ENCODE measurements at places on chromosomes 4 and X.
A peak's percentile ranks its signal among the peaks of the same experiment; 100 is the strongest.

- no peak for DNase-seq
Measured at GRCh38 chr4:167028976-167029375, 205.3 kb downstream of the SPOCK3 start.

GRCh38 chrX:10502961-10503360 is 117.4 kb downstream of the MID1 start:
- no peak for DNase-seq

- DNase-seq, result peak; percentile 83
Measured at GRCh38 chrX:54358424-54359211, 772 bp upstream of the WNK3 start.

GRCh38 chr4:66629927-66630326 is 915.4 kb downstream of the CENPC start:
- DNase-seq, result no peak

- no peak for DNase-seq
Measured at GRCh38 chrX:39574178-39574577, 523.6 kb downstream of the BCOR start.

DNA sequence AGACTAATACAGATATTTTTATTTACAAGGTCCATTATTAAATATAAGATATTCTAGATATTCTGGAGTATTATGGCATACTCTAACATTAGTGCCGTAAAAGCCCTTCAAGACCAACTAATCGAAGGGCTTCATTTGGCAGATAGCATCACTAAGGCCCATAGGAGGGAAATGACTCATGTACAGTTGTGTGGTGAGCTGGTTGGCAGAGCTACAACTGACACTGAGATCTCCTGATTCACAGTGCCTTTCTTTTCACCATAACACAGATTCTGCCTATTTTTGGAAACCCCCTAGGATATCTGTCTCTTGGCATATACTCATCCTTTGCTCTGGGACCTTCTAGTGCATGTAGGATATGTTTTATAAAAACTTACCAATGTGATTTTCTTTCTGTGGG is 201.7 kb upstream of the AFF2 start:
- no peak for DNase-seq

DNA sequence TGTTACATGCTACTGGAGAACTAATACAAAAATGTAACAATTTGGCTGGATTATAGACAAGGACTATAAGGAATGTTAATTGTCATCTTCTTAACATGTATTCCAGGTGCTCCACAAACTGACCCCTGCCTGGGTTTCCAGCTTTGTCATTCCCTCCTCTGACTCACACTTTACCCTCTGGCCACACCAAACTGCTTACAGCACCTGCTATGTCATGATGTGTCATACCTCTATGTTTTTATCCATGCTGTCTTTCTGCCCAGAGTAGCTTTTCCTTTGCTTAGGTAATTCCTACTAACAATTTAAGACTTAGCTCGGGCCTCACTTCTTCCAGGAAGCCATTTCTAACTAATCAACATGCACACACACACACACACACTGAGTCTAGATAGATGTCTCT is 14.0 kb upstream of the SHROOM4 start:
- DNase-seq, result no peak

GRCh38 chrX:30751497-30751896 is 98.3 kb downstream of the GK start:
- DNase-seq, result no peak

DNA sequence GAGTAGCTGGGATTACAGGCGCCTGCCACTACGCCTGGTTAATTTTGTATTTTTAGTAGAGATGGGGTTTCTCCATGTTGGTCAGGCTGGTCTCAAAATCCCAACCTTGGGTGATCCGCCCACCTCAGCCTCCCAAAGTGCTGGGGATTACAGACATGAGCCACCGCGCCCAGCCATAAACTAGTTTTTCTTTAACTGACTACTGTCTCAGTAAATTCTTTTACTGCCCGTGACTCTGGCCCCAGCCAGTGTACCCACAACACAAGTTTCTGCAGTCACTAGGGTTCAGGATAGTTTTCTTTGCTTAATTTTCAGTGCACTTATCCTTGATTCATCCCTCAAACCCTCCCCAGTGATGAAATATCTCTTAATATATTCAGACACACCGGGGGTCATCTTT is 8.3 kb downstream of the SHROOM2 start:
- no peak for DNase-seq

GRCh38 chr4:98610926-98611676 is 47.3 kb downstream of the TSPAN5 start:
- no peak for DNase-seq

- DNase-seq, result no peak
Measured at GRCh38 chrX:67604979-67605703, 61.3 kb downstream of the AR start.

GRCh38 chr4:5398056-5398455 is 310.3 kb downstream of the EVC2 start:
- DNase-seq, result peak; percentile 42

GRCh38 chr4:145199051-145199716 is 18.8 kb upstream of the OTUD4 start:
- DNase-seq, result no peak

- no peak for DNase-seq
Measured at GRCh38 chr4:158965226-158965625, 137.7 kb upstream of the RAPGEF2 start.

- no peak for DNase-seq
Measured at GRCh38 chr4:1618438-1618837, 65.7 kb downstream of the FAM53A start.

- no peak for DNase-seq
Measured at GRCh38 chr4:141571362-141571761, 65.0 kb upstream of the IL15 start.

DNA sequence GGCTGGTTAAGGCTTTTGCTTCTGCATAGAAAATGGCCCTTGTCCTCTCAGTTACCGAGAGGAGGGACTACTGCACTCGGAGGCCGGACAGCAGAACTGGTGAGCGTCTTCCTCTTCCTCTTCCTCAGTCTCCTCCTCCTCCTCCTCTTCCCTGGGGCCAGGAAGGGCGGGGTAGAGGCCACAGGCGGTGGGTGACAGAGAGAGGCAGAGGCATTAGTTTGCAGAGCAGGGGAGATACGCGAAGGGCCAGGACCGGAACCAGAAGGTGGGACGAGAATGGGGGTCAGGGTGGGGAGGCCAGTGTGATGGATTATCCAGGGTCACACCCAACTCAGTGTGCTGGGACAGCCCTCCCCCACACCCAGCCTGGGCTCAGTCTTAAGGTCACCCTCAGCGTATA is 14.5 kb downstream of the IQSEC2 start:
- DNase-seq, result no peak

DNA sequence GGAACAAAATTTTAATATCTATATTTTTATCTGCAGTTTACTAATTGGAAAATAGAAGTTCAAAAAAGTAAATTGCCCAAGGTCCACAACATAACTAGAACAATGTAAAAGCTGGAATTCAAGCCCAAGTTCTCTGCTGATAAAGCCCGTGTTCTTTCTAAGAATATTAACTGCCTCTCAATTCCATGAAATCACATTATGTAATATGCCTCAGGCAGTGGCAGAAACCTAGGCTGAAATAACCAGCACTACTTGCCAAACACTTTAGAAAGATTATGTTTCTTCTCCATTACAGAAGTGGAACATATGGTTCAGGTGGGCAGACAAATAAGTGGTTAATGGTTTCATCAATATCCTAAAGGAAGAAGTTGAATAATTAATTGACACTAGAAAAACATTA is 56.7 kb upstream of the ADGRL3 start:
- DNase-seq, result no peak

DNA sequence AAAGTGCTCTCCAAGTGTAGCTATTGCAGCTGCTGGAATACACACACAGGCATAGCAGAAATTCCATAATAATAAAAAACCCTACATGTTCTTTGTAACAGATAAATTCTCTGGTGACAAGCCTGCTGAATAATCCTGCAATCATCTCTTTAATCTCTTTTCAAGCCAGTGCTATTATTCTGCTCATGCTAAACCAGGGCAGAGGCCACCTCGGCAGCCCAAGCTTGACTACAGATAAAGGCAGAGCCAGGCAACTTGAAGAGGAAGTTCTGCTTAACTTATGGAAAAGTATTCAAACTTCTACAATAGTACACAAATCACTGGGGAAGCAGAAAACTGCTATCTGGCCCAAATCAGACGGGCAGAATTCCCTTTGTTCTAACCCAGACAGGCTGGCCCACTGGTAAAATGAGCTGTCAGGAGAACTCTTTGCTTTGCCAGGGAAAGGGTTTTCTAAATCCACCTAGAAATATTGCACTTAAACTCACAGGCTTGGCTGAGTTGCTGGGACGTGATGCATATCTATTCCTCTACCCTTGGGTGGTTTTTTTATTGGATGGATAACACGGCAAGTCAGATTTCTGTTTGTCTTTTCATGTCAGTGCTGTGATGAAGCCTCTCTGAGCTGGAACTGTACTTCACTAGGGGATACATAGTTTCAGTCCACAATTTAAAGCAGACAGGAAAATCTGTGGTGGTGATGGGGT is 70.5 kb downstream of the GATB start:
- DNase-seq, result peak; percentile 93

- no peak for DNase-seq
Measured at GRCh38 chrX:56728752-56729151, 291 bp upstream of the NBDY start.

DNA sequence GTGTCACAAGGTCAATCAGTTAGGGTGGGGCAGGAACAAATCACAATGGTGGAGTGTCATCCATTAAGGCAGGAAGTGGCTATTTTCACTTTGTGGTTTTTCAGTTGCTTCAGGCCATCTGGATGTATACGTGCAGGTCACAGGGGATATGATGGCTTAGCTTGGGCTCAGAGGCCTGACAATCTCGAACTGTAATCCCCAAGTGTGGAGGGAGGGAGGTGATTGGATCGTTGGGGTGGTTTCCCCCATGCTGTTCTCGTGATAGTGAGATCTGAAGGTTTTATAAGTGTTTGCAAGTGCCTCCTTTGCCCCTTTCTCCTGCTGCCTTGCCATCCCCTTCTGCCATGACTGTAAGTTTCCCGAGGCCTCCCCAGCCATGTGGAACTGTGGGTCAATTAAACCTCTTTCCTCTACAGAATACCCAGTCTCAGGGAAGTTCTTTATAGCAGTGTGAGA is 36.7 kb upstream of the STS start:
- DNase-seq, result no peak

DNA sequence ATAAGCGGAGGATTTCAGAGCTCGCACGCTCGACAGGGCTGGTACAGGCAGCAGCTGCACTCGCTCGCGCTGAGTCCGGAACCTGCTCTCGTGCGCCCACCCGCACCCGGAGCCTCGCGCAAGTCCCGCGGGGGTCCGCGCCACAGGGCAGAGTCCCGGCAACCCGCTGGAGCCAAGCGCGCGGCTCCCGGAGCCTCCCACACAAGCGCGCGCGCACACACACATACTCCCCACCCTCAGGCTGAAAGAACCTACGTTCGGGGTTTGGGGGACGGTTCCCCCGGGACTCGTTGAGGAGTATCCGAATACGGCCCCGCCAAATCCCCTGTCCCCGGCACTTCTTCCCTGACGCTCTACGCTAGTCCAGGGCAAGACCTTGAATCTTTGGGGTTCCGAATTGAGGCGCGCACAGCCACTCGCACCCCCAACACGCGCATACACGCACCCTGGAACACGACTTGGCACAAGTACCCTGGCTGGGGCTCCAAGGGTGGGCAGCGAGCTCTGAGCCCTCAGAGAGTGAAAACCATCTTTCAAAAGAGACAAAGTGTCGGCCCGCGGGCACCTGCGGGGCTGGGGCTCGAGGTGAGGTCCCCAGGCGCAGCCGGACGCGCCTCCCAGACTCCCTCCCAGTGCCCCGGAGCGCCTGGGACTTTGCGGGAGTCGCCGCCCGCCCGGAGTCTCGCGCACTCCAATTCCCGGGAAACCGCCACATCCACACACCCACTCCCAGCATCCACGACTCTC is 952 bp downstream of the ANOS1 start:
- no peak for DNase-seq

- no peak for DNase-seq
Measured at GRCh38 chrX:111504941-111505340, 6.5 kb upstream of the SERTM2 start.

DNA sequence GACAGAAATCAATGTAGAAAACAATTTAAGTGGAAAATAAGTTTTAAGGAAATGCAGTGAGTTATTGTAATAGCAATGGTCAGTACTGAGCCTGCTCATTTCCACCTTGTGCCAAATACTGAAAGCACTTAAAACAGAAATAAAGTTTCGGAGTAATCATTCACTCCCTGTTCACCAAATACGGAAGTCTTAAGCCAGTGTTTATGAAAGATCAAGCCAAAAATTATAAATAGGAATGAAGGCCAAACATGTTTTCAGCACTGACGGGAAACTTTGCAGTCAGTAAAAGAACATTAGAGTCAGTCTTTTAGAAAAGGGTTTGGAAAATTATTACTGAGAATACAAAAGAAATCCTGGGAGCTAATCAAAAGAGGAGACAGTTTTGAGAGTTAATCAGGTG is 178.6 kb downstream of the DMD start:
- DNase-seq, result no peak

DNA sequence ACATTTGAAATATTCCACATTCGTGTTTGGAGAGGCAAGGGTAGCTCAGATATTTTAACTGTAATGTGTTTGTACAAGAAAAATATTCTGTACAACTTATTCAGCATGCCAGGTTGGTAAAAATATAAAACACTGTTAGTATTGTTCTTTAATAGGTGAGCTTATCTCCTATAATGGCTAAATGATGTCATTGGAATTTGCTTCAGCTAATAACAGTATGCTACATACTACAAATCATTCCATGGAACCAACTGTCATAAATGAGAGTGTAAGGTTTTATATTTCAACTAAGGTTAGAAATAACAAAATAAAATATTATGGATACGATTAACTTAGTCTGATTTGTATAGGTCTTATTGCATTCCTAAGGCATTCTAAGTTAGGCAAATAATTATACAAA is 206.6 kb downstream of the ADGRL3 start:
- peak; percentile 15 for DNase-seq

- DNase-seq, result no peak
Measured at GRCh38 chr4:21885770-21886169, 62.8 kb downstream of the KCNIP4 start.

All from umbilical cord (tissue), 2 donors.